ENCODE measurements at places on chromosomes 3 and 15.

DNA sequence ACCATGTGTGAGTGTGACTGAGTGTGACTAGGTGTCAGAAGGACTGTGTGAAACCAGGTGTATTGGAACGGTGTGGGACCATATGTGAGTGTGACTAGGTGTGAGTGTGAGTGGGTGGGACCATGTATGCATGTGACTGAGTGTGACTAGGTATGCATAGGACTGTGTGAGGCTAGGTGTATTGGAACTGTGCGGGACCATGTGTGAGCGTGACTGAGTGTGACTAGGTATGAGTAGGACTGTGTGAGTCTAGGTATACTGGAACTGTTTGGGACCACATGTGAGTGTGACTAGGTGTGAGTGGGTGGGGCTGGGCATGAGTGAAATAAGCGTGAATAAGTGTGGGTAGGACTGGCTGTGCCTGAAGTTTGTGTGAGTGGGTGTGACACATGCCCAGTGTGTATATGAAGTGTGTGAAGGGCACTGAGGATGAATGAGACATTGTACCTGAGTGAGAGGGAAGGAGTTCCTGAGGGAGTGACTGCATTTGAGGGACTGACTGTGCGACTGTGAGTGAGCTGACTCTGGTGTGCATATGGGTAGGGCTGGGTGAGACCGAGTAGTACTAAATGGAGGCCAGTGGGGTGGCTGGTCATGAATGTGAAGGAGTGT, 247.0 kb upstream of the CCDC54 start:
- DNase-seq: no peak

GRCh38 chr3:192958219-192958872, 40.7 kb upstream of the MB21D2 start:
- DNase-seq: no peak

DNA sequence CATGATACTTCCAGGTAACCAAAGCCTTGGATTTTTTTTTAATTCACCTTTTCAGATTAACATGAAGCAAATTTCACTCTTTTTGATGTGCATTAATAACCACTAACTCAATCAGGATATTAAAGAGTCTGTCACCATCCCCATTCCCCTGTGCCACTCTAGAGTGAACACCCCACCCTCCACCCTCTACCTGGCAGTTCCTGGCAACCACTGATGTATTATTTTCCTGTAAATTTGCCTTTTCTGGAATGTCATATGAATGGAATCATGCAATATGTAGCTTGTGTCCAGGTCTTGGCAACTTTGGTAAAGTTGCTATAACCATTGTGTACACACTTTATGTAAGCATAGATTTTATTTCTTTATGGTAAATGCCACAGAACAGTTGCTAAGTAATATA, 627.6 kb downstream of the MCTP2 start:
- no peak for DNase-seq

DNA sequence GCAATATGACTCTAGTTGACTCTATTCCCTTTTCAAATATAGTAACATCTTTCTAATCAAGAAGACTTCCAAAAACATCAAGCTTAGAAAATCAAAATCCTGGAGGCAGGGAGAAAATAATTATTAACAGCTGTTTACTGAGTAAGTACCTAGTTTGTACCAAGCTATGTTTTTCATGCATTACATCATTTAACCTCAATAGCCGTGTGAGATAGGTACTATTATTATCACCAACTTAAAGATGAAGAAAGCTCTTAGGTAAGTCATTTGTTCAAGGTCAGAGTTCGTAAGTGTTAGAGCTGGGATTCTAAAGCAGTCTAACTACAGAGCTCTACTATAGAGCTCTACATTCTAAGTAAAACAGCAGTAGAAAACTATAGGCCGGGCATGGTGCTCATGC, 41.6 kb downstream of the GSK3B start:
- DNase-seq: no peak

GRCh38 chr3:81388191-81388590, 373.3 kb downstream of the GBE1 start:
- no peak for DNase-seq

DNA sequence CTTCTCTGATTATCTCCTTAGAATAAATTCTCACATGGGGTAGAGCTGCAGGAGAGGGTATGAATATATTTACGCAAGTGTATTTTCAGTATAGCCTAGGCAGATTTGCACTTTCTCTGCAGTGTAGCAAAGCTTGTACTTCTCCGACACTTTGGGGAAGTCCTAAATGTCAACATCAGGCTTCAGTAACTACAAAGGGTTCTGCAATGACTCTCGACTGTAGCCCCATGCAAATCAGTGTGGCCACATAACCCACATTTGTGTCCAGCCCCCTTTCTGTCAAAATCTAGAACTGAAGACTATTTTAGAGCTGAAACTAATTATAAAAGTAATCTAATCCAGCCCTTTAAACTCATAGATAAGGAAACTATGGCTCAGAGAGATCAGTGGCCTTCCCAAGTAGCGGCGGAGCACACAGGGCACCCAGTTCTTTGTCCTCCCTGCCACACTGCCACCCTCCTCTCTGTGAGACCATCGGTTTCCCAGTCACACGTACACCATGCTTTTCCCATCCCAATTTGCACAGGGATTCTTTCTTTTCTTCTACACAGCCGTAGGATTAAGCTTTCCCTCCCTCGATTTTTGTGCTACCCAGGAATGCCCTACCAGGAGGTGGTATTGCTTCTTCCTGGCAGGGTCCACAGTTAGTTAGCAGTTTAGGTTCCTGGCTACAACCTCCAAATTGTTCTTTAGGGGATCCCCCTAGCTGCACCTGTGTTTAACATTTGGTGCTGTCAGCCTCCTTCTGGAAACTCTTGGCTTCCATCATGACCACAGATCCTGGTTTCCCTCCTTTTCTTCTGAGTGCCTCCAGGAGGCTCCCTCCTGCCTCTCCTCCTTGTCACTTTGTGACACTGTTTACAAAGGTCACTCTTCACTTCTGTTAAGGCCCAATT, 22.9 kb downstream of the MRAS start:
- DNase-seq: no peak

- DNase-seq: no peak
Observed at GRCh38 chr3:119738741-119739140, 35.9 kb downstream of the CFAP91 start.

- no peak for DNase-seq
Observed at GRCh38 chr15:69647142-69647513, 194.5 kb downstream of the RPLP1 start.

DNA sequence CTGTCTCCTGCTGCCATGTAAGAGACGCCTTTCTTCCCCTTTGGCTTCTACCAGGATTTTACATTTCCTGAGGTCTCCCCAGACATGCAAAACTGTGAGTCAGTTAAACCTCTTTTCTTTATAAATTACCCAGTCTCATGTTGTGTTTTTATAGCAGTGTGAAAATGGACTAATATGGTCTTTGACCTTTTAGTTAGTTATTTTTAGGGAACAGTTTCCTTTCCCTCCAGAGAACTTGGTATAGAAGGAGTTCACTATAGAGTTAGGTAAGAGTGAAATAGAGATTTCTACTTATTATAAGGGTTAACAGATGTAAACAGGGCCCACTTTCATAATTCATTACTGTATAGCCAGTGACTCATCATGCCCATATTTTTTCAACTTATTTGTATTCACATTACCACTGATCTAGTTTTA, 170.9 kb downstream of the UNC13C start:
- no peak for DNase-seq

GRCh38 chr15:38074029-38074428, 139.6 kb downstream of the TMCO5A start:
- no peak for DNase-seq

DNA sequence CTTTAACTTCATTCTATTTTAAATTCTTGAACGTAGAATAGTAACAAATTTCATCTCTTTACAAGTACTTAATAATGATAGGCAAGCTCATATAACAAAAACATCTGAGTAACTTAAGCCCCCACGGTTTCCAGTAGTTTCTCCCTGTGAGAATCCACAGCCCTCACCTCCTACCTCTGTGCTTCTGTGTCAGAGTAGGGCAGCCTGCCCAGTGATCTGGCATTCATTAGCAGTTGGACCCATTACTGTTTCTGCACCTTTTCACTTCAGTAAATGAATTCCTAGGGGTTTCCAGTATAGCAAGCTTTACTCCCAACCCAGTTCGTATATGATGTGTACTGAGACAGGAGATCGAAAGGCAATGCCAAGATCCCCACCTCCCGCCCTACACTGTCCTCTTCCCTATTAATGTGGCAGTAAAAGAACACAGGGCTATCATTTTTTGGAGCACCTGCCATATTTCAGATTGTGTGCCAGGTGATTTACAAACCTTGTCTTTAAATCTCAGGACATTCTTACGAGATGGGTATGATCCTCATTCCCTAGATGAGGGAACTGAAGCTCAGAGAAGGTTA, 40.8 kb downstream of the EIF2AK4 start:
- DNase-seq: no peak

- no peak for DNase-seq
Observed at GRCh38 chr3:20700714-20701113, 514.7 kb upstream of the SGO1 start.

GRCh38 chr3:23017801-23018200, 185.3 kb upstream of the UBE2E2 start:
- no peak for DNase-seq

DNA sequence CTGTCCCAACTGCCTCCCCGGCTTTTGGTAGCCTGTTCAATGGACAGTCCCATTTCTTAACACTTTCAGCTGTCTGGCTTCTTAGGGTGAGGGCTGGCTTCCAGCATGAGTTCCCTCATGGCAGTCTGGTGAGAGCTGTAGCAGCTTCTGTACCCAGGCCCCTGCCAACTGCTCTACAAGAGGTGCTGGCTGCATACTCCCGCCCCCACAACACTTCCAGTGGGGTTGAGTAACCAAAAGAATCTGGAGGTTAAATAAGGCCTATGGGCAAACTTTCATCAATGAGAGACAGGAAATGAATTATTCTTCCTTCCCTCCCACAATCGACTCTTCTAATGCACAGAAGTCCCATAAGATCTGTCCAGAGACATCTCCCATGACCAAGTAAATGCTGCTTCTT, 145.0 kb downstream of the NEK10 start:
- no peak for DNase-seq

DNA sequence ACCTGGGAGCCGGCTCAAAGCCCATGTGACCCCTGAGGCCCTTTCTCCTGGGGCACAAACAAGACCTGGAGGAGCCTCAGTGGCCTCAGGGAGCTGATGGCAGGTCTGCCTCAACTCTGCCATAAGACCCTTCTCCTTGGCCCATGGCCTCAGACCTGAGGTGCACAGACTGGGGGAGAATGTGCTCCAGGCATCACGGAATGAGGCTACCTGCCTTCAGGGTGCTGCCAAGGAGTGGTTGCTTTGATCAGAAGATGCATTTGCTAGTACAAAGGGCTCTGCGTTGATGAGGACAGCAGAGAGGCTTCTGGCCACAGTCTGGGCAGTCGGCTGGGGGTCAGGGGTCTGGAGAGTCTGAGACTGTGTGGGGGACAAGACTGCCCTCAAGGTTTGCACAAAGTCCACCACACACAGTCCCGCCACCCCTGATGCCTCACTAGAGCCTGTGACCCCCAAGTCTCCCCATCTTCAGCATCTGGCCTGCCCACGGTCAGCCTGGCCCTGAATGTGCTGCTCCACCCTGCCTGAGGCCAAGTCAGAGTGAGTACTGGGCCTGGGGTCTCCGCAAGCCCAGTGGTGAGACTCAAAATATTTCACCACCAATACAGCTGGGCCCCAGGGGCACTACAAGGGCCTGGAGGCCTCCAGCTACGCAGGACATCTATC, 26.6 kb downstream of the ALDH1L1 start:
- no peak for DNase-seq

DNA sequence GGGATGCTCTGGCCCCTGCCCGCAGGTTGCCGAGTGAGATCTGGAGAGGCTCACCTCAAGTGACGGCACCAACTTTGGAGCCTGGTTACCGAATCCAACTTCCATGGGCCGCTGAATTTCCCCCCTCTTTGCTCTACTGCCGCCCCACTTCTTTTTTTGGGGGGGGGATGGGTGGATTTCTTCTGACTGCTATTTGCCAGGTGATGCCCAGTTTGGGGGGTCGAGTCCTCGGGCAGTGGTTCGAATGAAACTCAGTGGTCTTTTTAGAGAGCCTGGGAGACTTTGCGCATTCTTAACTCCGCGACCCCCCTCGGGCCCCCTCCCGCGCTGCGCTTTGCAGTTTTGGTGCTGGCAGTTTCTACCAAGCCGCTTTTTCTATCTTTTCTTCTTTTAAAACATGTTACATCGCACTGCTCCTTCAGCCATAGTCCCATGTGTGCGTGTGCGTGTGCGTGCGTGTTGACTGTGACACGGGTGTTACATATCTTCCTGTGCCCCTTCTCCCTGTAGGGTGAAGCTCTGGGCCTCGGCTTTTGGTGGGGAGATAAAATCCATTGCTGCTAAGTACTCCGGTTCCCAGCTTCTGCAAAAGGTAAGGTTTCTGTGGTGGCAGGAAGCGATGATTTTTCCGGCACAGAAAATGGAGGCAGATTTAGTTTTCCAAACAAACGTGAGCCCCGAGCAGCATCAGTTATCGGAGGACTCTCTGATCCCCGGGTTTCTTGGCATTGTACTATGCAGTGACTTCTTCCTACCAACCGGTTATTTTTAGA, 837 bp downstream of the CACNA2D3 start:
- no peak for DNase-seq

GRCh38 chr3:143536817-143537535, 311.3 kb downstream of the SLC9A9 start:
- no peak for DNase-seq

DNA sequence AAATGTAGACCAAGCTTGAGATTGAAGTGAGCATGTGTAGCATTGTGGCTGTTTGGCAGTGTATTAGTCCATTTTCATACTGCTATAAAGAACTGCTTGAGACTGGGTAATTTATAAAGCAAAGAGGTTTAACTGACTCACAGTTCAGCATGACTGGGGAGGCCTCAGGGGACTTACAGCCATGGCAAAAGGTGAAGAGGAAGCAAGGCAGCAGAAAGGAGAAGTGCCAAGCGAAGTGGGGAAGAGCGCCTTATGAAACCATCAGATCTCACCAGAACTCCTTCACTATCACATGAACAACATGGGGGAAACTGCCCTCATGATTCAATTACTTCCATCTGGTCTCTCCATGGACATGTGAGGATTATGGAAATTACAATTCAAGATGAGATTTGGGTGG, 8.6 kb upstream of the CERS3 start:
- no peak for DNase-seq

DNA sequence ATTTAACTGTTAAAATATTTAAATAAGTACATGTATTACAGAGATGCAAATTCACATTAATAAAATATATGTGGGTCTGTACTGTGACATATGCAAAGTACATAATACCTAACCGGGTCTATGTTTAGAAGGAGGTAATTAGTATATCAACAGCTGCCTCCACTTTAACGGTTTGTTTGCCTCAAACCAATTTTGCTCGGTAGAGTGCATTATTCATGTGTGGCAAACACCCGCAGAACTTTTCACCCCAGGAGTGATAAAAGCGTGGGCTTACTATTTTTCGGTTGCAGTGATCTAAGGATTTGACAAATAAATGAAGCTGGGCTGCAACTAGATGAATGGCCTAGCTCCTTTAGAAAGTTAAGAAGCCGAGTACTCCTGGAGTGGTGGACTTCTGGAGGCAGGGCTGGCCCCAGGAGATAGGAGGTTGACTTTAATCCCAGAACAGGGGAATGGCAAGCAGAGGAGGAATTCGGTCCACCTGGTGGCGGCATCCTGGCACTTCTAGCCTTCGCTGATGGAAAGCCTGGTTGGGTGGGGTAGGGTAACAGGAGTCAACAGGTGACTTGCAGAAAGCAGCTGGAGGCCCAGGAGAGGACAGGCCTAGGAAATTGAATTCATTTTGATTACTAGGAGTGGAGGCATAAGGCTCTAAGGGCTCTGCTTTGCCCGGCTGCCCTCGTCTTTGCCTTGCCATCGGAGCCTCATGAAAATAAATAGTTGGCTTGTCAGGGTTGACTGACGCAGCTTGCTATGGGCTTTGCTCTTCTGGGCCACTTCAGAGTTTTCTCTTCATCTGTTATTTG, 2.4 kb downstream of the SLCO3A1 start:
- DNase-seq: peak; percentile 67

GRCh38 chr3:12902181-12902999, 61.0 kb upstream of the RPL32 start:
- no peak for DNase-seq
